Naive thymus-derived CD8-positive, alpha-beta T cell (primary cell): ENCODE measurements at places on chromosomes 2 and 18. TPM values are rescaled to one million over a fixed set of nuclear protein-coding genes. Genes with fewer than 3 reads are reported as not detected.

DNA sequence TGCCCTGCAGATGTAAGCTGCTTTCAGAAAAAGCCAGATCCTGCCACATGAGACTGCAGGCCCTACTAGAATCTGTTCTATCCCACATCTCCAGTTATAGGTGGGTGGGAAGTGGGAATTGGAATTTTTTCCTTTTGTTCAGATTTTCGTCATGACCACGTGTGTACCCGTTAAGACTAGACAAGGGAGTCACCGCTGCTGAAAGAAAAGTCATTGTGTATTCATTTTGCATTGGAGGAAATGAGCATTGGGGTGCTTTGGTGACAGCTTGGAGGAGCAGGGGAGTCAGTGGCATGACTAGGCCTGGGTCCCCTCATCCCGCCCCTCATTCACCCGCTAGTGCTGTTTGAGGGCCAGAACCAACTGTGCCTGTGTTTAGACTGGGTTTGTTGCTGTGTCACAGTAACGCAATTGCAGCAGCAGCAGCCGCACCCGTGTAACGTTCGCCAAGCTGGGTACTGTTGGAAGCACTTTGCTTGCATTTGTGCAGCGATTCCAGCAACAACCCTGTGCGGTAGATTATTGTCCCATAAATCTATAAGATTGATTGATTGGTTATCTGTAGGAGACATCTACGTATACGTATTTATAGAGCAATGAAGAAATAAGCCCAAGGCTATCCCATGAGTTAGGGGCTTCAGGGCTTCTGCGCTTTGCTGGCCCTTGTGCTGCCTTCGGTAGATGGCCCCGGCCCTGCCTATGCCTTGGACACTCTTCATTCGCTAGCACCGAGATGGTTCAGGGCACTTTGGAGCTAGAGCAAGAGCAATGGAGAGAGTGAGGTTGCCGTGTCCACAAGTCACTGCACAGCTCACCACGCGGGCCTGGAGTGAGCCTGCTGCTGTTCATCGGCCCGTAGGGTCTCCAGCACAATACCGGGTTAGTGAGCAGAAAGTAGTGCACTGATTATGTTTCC is 194.9 kb downstream of the AGAP1 start:
- H3K4me3 ChIP-seq: no peak overlapping the region
- DNase-seq: no peak
- H3K27ac ChIP-seq: no peak overlapping the region
- H3K4me1 ChIP-seq: no peaks in the 10 kb centered on the region
- peaks cover 12% of the 10 kb centered on the region for H3K27me3 ChIP-seq

DNA sequence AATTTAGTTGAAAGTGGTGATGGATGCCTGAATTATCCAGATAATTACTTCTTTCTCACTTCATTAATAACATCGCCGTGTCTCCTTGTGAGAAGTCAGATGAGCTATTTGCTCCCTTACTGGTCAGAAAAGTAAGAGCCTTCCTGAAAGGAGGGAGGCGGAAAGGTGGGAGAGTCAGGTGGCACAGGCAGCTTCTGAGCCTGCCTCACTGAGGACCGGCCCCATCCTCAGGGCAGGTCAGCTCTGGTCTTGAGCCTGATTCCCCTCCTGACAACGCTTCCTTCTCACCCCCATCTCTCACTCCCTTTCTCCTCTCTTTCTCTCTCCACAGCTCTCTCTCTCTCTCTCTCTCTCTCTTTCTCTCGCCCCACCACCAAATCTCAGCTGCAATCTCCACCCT is 10.1 kb upstream of the APOB start:
- DNase-seq: no peak
- no peak overlapping the region for H3K27ac ChIP-seq
- no peaks in the 10 kb centered on the region for H3K4me1 ChIP-seq
- no peak overlapping the region for H3K4me3 ChIP-seq
- H3K27me3 ChIP-seq: peaks cover 21% of the 10 kb centered on the region

GRCh38 chr18:7597500-7597899 is 30.4 kb downstream of the PTPRM start:
- no peaks in the 10 kb centered on the region for H3K27me3 ChIP-seq
- H3K27ac ChIP-seq: no peak overlapping the region
- H3K36me3 ChIP-seq: no peaks in the 10 kb centered on the region
- DNase-seq: no peak

TUBA4B gene
- not detected for polyA plus RNA-seq

DNA sequence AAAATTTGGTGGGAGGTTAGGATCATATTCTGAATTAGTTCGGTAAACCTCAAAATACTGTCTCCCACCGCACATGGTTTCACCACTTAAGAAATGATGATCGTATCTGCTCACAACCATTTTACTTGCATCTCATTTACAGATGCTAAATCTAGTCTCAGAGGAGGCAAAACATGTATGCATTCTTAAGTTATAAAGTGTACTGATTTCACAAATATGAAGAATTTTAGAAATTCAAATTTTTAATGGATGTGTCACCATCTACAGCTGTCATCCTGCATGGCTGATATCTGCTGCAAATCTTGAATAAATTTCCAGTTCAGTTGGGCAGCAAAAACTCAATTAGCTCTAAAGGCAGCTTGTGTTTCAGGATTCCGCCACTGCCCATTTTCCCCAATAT is 243.3 kb upstream of the KCNJ3 start:
- no peaks in the 10 kb centered on the region for H3K36me3 ChIP-seq
- DNase-seq: no peak
- no peak overlapping the region for H3K4me3 ChIP-seq
- H3K4me1 ChIP-seq: peaks cover 16% of the 10 kb centered on the region
- H3K27ac ChIP-seq: no peak overlapping the region
- no peaks in the 10 kb centered on the region for H3K27me3 ChIP-seq

ASXL3 gene
- polyA plus RNA-seq: not detected

DNA sequence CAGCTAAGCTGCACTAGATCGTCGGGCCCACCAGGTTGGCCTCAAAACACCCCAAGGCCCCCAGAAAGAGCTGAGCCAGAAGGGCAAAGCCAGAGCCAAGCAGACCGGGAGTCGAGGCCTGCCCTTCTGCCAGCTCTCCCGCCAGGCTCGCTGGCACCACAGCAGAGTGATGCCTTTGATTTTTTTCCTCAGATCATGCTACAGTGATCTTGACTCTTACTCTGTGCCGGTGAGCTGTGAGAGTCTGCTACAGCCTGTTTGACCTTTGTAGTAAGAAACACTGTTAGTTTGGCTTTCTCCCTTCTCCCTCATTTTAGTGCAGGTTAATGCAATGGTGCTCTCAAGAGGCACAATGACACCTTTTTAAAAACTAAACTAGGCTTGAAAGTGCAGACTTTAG is 97.8 kb downstream of the ESCO1 start:
- no peaks in the 10 kb centered on the region for H3K36me3 ChIP-seq
- H3K4me1 ChIP-seq: no peaks in the 10 kb centered on the region
- H3K4me3 ChIP-seq: no peak overlapping the region
- H3K27me3 ChIP-seq: peaks cover 9% of the 10 kb centered on the region

DNA sequence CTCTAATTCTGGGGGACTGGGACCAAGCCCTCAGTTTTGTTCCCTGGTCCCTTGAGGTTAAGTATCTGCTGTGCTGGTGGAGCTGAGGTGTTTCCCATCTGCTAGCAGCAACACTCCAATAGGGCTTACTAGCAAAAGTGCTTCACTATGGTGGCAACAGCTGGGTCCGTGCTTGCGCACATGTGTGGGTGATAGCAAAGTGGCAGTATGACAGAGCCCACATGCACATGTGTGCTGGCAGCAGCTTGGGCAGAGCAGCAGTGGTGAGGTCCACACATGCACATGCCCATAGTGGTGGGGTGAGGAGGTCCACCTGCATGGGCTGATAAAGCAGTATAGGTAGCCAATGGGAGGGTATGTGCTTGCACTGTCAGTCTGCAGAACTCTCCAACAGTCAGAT is 1723.7 kb downstream of the SUCLG1 start:
- H3K27ac ChIP-seq: no peak overlapping the region
- no peaks in the 10 kb centered on the region for H3K4me1 ChIP-seq
- H3K4me3 ChIP-seq: no peak overlapping the region
- no peak for DNase-seq

DNA sequence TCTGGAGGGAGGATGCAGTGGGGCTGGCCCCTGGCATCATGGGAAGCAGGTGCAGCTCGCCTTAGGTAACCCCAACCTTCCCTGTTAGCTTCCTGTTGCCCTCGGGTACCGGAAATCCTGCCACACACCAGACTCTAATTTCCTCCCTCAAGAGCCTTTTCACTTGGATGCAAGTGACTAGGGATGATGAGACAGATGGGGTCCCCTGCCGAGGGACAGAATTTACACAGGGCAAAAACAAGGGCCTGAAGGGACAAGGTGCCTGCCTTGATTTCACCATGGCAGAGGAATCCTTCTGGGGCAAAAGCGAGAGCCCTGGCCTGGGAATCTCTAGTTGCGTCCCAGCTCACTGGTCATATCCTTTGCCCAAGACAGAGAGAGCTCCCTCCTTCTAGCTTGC is 263.1 kb downstream of the LOXHD1 start:
- H3K4me1 ChIP-seq: peaks cover 6% of the 10 kb centered on the region
- no peak overlapping the region for H3K4me3 ChIP-seq
- DNase-seq: no peak
- no peak overlapping the region for H3K27ac ChIP-seq
- no peaks in the 10 kb centered on the region for H3K36me3 ChIP-seq

- H3K36me3 ChIP-seq: no peaks in the 10 kb centered on the region
- H3K4me3 ChIP-seq: no peak overlapping the region
- no peak overlapping the region for H3K27ac ChIP-seq
- H3K4me1 ChIP-seq: peaks cover 1% of the 10 kb centered on the region
Observed at GRCh38 chr2:41909584-41909983, 138.2 kb upstream of the PKDCC start.
